ENCODE measurements at places on chromosomes 1 and 21.

- DNase-seq, result no peak
Measured at GRCh38 chr1:45012639-45013278, 705 bp downstream of the UROD start.

DNA sequence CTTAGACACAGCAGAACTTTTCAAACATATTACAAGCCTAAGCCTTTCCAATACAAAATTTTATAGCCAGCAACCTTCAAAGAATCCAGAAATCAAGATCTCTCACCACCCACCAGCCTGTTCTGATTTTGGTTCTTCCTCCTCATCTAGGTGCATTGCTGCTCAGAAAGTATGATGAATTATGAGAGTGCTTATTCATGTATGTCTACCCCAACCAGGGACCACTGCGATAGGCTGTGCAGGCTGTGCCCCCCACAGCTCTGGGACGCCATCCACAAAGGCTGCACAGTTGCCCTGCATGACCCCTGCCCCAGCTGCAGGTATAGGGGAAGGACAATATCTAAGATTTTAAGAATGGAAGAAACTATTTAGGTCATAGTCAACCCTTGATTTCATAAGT is 55.4 kb downstream of the WDR64 start:
- DNase-seq, result no peak

DNA sequence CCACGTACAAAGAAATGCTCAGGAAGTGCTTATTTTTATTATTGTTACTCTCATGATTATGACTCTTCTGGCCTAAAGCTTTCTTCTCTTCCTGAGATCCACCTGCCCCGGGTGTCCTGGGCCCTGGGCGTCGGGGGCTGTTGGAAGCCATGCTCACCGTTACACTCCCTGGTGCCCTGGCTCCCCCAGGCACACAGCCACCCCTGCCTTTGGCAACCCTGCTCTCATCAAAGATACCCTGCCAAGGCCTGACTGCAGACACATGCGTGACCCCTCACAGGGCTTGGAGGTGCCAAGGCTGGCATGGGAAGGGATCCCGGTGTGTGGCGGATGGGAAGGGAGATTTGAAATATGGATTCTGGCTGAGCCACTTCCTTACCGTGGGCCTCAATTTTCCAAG is 3.3 kb upstream of the KISS1 start:
- no peak for DNase-seq

GRCh38 chr1:76949503-76949902 is 82.2 kb downstream of the ST6GALNAC5 start:
- no peak for DNase-seq

- DNase-seq, result no peak
Measured at GRCh38 chr1:72412286-72412685, 129.9 kb upstream of the NEGR1 start.

- DNase-seq, result peak; percentile 36
Measured at GRCh38 chr1:54227891-54228310, 27.9 kb downstream of the MRPL37 start.

- DNase-seq, result no peak
Measured at GRCh38 chr1:193325771-193326170, 139.4 kb upstream of the B3GALT2 start.

GRCh38 chr1:213523781-213524398 is 463.9 kb upstream of the PROX1 start:
- no peak for DNase-seq

GRCh38 chr1:105467549-105467948 is 1588.9 kb upstream of the PRMT6 start:
- no peak for DNase-seq

DNA sequence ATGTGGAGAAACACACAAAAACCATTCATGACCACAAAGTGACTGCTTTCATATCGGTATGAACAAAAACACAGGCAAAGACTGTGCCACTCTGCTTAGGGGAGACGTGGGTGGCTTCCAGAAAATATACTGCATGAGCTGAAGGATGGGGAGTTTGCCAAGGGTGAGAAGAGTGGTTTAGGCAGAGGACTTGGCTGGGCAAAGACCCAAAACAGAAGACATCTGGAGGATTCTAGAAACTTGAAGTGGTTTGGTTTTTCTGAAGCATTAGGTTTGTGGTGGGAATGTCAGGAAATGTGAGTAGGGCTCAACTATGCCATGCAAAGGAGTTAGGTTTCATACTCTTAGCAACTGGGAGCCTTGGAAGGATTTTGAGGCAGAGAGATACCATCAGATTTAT is 26.6 kb upstream of the DNM3 start:
- no peak for DNase-seq

DNA sequence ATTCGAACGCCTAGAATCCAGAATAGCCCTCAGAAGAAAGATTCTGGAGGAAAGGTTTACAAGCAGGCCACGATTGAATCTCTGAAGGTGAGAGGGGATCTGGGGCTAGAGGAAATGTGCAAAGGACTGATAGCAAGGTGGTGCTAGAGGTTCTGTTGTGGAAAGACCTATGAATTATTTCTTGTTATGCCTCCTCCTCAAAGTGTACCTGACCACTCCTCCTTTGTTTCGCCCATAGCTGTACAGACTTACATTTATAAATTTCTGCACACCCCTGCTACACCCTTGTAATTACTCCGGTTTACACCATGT is 986 bp downstream of the TCEANC2 start:
- no peak for DNase-seq

- no peak for DNase-seq
Measured at GRCh38 chr1:159223004-159223403, 18.3 kb downstream of the ACKR1 start.

- peak; percentile 100 for DNase-seq
Measured at GRCh38 chr1:243507001-243507671, 251.3 kb downstream of the SDCCAG8 start.

GRCh38 chr21:46183910-46184624 is at the start of gene SPATC1L:
TSS of gene SPATC1L (minus strand) at chr21:46184459. CDS start at chr21:46182816, 1,643 bp downstream.
- DNase-seq, result peak; percentile 66

DNA sequence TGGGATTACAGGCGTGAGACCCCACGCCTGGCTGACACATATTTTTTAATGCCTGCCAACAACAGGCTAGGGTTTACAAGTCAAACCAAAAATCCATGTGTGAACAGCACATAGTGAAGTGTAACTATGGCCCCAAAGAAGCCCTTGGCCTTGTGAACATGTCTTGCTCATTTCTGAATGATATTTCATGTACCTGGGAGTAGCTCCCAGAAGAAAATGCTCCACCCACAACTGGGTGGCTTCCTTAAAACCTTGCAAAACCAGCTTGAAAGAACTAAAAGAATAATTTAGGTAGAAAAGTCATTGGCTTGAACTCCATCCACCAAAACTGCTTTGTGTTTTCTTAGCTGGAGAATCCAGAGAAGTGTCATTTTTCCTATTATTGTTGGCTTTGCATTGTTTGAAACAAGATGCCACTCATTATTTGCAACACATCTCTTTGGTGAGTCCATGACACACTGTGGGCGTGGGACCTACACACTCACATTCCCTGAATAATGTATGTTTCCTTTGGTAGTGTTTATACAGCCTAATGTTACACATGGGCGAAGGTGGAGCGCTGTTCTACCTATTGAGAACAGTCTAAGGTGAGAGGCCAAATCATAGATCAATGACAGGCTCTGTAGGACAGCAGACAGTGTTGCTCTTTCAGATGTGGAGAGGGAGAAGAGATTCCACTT is 28.5 kb upstream of the SDE2 start:
- no peak for DNase-seq

DNA sequence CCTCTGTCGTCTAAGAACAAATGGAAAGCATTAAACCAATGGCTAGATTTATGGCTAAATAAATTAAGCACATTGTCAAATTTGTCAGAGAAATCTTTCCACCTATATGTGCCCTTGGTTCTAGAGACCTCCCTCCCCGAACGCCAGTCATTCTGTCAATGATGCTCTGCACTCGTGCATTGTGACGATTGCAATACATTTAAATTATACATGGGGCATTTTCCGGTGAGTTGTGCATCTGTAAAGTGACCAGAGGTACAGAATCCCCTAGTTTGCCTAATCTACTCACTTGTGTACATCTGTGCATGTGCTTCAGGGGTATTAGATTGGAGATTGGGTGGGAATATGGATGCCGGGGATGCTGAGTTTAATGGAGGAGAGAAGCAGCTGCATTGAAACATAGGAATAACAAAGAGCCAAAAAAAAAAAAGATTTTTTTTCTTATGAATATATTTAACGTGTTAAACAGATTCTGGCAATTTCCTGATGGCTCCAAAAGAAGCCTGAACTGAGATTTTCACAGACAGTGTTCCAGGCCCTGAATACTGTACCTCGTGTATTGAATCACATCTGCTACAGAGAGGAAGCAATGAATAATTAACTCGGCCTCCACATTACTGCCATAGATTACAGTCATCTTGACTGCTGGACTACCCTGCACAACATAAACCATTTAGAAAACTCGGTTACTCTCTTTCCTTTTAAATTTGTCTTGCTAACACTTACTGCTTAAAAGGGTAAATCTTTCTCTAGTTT is 149.0 kb upstream of the C1orf87 start:
- peak; percentile 98 for DNase-seq

- DNase-seq, result no peak
Measured at GRCh38 chr1:173039626-173040025, 11.1 kb downstream of the TNFSF18 start.

- DNase-seq, result no peak
Measured at GRCh38 chr1:202834771-202835547, 24.2 kb downstream of the PCAT6 start.

DNA sequence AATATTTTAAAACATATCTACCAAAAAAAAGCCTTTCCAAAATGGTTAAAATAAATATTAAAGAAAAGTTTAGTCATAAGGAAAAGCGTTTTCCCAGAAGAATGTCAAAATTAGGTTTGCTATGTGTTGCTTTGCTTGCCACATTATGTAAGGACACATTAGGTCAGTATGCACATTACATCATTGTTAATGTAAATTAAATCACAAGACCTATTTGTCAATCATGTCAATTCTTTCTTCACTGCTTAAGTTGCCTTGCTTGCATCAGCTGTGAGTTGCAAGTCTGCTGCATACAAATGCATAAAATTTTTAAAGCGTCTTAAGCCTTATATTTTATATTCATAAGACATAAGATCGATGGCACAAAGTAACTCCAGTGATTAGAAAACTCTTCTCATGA is 448.9 kb downstream of the PCP4 start:
- DNase-seq, result no peak

DNA sequence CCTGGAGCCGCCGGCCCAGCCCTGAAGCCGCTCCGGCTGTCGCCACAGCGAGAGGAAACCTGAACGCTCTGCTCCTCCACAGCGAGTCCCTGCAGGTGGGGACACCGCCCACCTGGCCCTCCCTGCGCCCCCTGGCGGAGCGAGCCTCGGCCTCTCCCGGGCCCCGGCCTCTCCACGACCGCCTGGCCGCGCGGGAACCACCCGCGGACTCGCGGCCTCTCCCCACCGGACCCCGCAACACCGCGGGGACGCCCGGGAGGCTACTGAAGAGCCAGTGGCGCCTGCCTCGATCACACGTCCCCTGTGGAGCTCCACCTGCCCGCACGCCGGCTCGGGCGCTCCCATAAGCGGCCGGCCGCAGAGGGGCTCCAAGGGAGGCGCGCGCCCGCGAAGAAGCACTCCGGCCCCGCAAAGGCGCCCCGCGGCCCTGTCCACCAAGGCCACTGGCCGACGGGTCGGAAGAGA is 109.6 kb downstream of the KCNN3 start:
- DNase-seq, result no peak

GRCh38 chr1:44609412-44609767 is 64.9 kb downstream of the TMEM53 start:
- peak; percentile 38 for DNase-seq

DNA sequence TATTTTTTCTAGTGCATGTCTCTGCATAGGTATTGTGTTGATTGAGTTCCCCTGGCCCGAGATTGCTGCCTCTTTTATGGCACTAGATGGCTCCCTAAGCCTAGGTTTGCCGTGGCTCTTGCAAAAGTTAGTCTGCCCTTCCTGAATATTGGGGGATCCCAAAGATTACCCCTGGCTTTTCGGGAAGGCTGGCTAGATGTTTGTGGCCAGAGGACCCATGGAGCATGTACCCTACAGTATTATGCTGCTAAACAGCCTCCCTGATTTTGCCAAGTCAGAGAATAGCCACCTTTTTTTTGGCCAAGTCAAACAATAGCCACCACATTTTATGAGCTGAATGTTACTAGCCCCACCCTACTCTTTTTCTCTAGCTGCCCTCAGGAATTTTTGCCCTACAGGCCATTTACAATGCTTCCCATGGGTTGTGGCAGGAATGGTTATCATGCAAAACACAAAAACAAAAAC is 343.2 kb downstream of the OLFM3 start:
- DNase-seq, result no peak

DNA sequence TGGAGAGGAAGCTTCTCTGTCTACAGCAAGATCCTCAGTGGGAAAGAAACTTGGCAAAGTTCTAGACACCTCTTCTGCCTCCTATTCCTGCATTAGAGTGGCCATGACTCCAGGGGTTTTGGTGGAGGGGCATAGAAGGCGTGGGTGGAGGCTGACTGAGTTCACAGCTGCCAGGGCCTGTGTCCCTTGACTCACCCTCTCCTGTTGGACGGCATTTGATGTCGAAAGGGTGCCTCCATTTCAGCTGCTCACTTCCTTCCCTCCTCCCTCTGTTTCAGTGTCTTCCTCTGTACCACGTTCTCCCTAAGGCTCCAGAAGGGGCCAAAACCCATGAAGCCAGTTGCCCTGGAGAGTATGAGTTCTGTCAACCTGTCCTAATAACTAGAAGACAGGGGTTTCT is 632 bp downstream of the TMEM79 start:
- no peak for DNase-seq

- DNase-seq, result peak; percentile 50
Measured at GRCh38 chr1:145999321-146000024, 3.1 kb upstream of the TXNIP start.

DNA sequence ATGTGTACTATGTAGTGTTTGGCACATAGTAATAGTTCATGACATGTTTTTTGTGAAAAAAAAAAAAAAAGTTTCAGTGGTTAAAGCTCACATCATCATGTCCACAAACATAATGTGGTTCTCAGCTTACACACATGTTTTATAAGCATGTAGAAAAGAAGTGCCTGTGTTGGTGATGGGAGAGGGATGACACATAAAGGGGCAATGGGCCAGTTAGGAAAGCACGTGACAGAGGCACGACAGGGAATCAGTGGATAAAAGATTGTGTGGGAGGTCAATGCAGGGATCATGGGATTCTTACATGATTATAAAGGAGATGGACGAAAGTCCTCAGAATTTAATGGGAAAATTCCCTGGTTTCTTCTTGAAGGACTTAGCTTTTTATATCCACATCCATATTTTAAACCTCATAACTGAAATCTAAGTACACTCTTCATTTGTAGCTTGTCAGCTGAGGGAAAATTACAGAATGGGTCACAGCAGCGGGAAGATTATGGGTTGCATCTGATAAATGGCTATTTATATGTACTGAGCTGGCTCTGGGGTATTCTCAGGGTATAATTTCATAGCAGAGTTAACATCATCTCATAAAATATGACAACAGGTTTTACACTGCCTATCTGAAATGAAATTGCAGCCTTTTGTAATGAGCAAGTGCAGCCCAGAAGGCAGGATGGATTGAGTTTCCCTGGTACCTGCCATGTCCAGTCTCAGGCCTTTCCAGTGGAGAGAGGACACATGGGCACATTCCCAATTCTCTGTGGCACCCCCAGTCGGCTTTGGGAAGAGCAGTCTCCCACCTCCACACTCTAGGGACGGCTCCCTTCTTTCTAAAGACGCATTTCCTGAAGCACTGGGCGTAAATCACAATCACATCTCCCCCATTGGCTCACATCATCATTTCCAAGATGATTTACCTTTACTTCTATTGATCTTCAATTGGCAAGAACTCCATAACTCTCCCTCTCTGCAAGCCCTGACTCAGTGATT is 42.3 kb upstream of the NHLH2 start:
- no peak for DNase-seq

GRCh38 chr1:222784371-222784770 is 30.5 kb upstream of the DISP1 start:
- no peak for DNase-seq

- no peak for DNase-seq
Measured at GRCh38 chr21:41620982-41621381, 113.0 kb upstream of the TMPRSS2 start.
